ENCODE measurements at places on chromosomes 5 and 9. TPM values are rescaled to one million over a fixed set of nuclear protein-coding genes. Genes with fewer than 3 reads are reported as not detected.

- DNase-seq: no peak
Measured at GRCh38 chr5:180474569-180474968, 19.6 kb upstream of the CNOT6 start.

DNA sequence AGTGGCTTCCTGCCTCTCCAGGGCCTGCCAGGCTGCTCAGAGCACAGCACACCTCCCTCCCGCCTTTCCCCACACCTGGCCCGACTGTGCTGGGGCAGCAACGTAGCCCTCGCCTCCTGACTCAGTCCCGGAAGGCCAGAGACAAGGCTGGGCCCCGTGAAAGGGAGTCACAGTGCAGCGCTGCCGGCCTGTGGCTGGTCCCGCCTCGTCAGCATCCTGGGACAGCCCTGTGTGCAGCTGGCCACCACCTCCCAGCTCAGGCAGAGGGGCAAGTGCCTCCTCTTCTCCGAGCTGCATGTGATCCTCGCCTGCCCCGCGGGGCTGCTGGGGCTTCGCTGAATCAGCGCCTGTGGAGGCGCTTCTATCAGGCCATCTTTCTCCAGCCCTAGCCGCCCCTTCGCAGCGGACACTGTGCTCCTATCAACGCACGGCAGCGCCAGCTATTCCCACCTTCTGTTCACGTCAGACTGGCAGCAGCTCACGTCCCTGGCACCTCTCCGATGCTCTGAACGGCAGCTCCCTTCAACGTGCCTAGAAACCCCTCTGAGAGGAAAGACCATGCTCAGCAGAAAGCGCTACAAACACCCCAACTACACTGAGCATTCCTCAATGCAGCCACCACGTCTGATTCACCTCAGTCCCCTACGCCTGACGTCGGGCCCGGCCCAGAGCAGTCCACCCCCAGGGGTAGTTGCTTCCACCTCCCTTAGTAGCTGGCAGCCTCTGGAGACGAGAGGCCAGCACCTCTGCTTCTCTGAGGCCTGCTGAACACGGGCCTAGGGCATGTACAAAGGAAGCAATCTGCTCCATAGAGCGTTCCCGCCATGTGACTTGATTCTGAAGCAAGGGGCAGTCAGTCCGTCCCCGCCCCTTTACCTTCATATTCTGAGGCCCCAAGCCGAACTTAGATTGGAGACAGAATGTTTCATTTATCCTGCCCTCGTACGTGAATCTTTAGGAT, 78.8 kb downstream of the GPR21 start:
- DNase-seq: no peak

GRCh38 chr5:169251333-169252084, 49.4 kb downstream of the SLIT3 start:
- DNase-seq: no peak

DNA sequence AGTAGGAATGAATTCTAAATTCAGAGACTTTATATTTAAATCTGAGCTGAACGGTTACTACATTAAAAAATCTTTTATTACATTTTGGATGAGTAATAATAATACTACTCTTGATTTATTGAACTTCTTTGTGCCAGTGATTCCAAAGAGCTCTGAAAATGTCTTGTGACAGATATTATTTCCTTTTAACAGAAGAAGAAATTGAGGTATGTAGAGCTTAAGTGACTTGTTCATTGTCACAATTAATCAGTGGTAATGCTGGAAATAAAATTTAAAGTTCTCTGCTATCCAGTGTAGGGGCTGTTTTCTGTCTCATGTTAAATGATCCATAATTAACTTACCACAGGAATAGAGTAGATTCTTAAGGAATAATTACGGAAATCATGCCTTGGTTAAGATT, 335.3 kb downstream of the KIAA0825 start:
- DNase-seq: no peak

- no peak for DNase-seq
Measured at GRCh38 chr9:13386935-13387733, 107.6 kb upstream of the MPDZ start.

DNA sequence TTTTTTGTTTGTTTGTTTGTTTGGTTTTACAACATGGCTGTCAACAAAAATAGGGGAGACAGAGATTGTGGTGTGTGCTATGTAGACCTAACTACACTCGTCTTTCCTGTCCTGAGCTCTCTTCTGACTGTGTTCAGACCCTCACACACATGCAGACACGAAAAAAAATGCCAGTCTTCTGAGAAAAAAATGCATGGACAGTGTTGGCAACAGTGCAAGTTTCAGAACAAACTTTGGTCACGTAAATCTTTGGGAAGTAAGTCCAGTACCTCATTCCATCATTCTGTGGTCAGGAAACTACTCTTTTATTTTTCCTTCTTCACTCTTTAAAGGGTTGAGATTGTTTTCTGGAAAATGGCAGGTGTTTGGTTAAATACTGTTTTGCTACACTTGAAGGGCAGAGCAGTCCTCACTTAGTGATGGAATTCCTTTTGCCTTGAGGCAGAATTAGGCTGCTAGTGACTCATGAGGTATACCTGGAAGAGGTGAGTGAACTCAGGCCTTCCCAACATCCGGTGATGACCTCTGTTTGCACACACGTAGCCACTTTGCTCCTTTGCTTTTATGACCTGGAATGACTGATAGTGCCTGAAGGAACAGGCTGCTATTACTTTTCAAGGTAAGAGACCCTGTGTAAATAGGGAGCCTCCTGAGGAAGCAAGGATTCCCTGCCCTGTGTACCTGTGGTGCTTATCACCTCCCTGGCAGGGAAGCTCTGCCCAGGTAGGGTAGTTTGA, 81.6 kb upstream of the TNFAIP8 start:
- no peak for DNase-seq

- no peak for DNase-seq
Measured at GRCh38 chr9:116703634-116704033, 16.5 kb downstream of the TRIM32 start.

GRCh38 chr5:3607541-3608181, 12.0 kb downstream of the IRX1 start:
- DNase-seq: no peak

- no peak for DNase-seq
Measured at GRCh38 chr9:125998837-125999503, 251.8 kb downstream of the PBX3 start.

- DNase-seq: no peak
Measured at GRCh38 chr5:138978080-138978479, 102.9 kb upstream of the LRRTM2 start.

- DNase-seq: no peak
Measured at GRCh38 chr5:64457846-64458245, 48.0 kb upstream of the RGS7BP start.

GRCh38 chr5:10459080-10460055, 17.7 kb downstream of the ROPN1L start:
- DNase-seq: no peak

- DNase-seq: no peak
Measured at GRCh38 chr5:9239626-9240025, 306.2 kb downstream of the SEMA5A start.

- no peak for DNase-seq
Measured at GRCh38 chr5:136141561-136141960, 8.9 kb downstream of the SMAD5 start.

- no peak for DNase-seq
Measured at GRCh38 chr5:73280386-73280785, 107.4 kb downstream of the TMEM174 start.

GRCh38 chr9:77901771-77902170, 129.8 kb downstream of the GNAQ start:
- no peak for DNase-seq

- no peak for DNase-seq
Measured at GRCh38 chr9:8860925-8861324, 1061.3 kb upstream of the DMAC1 start.

DNA sequence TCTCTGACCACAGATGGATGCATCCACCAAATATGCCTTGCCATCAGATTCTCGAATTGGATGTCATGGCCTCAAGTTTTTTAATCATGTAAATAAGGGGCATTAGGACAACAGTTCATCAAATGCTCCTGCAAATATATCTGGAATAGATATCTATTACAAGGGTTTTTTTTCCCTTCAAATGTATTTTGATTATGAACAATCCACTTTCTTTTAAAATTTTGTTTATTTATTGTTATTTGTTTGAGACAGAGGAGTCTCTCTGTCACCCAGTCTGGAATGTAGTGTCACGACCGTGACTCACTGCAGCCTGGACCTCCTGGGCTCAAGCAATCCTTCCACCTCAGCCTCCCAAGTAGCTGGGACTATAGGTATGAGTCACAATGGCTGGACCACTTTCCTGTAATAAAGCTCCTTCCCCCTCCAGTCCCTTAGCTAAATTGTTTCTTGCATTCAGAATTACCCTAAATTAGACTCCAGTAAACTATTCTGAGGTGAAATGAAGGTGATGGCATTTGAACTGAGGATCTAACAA, 1412.1 kb downstream of the EFNA5 start:
- DNase-seq: no peak

- no peak for DNase-seq
Measured at GRCh38 chr9:79107911-79108676, 463.7 kb upstream of the TLE4 start.

Gene ANXA2R
- total RNA-seq: 1.2 TPM

Gene SLC2A6
- 30.9 TPM for total RNA-seq

Gene IFNK
- total RNA-seq: not detected

Gene PTPN3
- total RNA-seq: 1.3 TPM

Gene COL23A1
- 34.0 TPM for total RNA-seq

Gene FRRS1L
- 3.4 TPM for total RNA-seq

Gene KIF4B
- not detected for total RNA-seq

Gene PLCXD3
- total RNA-seq: 0.07 TPM
